Right ventricle myocardium inferior (tissue), 1 donor: ENCODE measurements at places on chromosomes 2 and 18.

DNA sequence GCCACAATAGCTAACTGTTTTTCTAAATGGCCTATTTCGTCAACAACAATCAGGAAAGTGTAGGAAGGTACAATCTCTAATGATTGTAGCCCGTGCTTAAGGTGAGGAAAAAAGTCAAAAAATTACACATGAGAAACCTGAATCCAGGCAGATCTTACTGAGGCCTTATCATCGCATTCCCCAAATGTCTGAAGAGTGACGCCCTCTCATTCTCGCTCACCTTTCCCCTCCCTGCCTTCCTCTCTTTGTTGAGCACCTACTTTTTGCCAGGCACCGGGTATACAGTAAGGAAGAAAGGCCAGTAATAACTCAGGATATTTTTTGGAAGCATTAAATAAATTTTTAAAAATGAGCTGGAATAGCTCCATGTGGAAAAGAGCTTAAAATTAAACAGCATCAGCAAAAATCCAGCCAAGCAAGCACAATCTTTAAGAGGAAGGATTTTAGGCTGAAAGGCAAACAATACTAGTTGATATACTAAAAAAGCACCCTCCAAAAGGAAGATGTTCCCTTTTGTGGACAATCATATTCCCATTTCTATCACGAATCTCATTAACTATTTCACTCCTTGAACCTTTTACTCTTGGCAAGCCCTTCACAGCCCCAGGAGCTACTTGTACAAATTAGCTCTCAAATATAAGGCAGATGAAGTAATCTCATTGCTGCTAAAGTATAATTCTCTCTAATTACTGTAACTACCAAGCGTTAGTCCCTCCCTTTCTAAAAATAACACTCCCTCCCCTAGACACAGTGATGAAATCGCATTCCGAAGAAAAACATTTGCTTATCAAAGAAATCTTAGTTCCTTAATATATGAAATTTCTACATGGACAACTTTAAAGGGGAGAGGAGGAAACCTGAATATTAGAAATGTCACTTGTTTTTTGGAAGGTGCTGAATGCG lies 40.0 kb downstream of the STAT1 start:
- DNase-seq: no peak

DNA sequence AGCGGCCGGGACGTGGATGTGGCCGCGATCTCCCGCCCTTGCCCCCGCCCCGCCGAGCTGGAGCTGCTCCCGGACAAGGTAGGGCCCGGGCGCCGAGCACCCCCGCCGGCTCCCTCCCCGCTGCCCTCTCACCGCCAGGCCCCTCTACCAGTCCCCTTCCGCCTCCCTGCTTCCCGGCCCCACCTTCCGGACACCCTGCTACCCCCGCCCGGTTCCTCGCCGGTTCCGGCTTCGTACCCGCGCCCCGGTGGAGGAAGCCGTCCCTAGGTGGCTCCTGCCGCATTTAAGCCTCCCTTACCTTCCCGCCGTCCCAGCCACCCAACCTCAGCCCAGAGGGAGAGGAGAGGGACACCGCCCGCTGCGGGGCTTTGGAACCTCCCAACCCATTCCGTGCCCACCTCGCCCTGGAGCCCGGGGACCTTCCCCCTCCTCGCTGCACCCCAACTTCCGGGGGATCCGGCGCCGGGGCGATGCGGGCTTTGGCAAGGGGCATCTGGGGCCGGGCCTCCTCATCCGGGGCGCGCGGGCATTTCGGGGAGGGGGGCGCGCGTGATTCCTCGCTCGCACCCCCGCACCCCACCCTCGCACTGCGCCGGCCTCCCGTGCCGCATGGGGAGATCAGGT lies 475 bp downstream of the B3GNT2 start:
- peak; percentile 83 for DNase-seq

DNA sequence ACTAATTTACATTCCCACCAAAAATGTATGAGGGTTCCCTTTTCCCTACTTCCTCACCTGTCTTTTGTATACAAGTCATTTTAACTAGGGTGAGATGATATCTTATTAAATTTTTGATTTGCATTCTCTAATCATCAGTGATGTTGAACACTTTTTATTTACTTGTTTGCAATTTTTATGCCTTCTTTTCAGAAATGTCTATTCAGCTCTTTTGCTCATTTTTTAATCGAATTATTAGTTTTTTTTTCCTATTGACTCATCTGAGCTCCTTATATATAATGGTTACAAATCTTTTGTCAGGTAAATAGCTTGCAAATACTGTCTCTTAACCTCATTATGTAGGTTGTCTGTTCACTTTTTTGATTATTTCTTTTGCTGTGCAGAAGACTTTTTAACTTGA lies 269.4 kb downstream of the CDH19 start:
- DNase-seq: no peak

DNA sequence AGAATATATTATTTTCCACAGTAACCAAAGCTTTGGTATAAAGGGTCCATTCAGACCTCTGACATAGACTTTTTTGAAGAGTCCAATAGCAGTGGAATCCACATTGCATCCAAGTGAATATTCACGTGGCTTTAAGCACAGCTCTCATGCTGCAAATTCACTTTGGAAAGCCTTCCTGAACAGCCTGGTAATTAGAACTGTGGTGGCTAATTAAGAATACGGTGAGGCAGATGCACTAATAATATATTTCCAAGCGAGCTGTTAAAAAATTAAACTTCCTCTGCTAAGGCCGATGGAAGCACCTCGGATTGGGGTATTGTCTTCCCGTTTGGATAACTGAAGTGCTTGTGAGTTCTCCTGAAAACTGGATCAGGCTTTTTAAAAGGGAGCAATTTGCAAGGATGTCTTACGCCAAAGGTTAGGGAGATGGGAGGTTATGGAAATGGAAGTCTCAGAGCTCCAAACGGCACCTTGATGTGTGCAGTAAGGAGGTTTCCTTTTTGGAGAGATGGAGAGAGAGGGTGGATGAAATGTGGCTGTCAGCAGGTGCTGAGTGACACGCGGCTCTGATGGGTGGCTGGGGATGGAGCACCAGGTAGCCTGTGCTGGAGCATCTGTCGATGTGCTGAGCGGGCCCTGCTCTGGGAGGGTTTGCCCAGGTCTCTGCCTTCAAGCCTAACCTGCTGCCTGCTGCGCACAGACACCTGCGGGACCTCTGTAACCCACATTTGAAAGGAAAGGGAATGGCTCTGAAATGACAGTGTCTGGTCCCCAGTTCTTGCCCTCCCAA lies 37.5 kb downstream of the CABLES1 start:
- no peak for DNase-seq

GRCh38 chr18:61833387-61833786 lies 59.4 kb downstream of the RNF152 start:
- no peak for DNase-seq

- DNase-seq: no peak
Observed at GRCh38 chr2:23628926-23629771, 244.2 kb downstream of the KLHL29 start.

GRCh38 chr2:121561617-121562268 lies 31.1 kb downstream of the RNU4ATAC start:
- DNase-seq: no peak

DNA sequence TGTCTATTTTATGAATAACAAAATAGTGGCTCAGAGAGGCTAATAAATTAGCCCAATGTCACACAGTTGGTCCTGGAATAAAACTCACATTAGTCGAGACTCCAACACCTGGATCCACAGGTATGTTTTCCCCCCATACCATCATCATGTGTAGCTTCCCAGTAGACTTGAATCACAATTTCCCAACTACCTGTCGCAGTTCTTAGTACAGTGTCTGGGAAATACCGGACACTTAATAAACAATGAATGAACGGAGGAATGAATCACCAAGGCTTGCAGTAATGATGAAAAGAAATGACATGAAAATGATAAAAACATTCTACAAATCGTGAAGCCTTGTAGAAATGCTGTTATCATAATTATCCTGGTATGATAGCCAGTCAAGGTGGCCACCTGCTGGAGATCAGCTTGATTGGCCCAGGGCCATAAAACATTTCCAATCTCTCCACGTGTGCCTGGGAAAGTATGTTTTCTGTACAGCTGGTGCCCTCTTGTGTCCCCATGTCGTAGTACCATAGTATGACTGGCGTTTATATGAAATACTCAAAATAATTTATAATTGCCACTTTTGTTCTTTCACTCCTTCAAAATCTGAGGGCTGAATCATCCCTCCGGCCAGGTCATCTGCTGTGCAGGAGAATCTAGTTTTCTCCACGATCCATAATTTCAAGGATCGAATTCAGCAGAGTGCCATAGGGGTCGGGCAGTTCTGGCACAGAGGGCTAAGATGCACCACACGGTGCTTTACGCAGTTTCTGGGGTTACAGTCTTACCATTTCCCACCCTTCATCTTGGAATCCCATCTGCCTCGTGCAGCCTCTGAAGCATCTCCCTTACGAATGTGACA lies 95.4 kb downstream of the LAMA1 start:
- no peak for DNase-seq

DNA sequence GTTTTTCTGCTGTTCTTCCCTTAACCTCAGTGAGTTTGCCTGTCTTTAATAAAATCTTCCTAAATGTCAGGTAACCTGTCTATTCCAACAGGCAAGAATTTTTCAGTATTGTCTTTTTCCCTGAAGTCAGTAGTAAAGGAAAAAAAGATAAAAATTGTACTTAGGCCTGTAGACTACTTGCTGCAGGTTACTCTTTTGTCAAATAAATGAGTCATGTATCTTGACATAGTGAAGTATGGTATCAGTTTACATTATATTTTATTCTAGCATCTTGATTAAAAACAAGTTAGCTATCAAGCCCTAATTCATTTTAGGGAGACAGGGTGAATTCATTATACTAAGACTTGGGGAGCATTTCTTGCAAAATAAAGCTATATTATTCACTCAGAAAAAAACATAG lies 59.8 kb downstream of the ITGA4 start:
- no peak for DNase-seq

GRCh38 chr2:71614976-71615766 lies 161.8 kb downstream of the DYSF start:
- peak; percentile 94 for DNase-seq

DNA sequence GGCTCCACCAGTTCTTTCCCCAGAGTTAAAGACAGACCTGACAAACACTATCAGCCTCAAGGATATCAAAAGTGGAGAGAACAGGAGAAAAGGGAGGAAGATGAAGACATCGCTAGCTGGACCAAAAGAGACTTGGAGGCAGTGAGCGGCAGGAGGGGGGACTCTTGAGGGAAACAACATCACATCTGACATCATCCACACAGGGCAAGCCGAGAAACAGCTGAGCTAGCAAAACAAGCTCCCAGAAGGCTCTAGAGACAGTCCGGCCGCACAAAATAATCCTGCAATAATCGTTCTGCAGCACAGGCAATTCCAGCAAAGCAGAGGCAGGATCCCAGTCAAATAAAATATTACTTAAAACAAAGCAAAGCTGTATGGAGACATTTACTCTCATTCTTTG lies 239.8 kb downstream of the EN1 start:
- DNase-seq: no peak

GRCh38 chr2:40827392-40827791 lies 375.5 kb upstream of the SLC8A1 start:
- DNase-seq: no peak

DNA sequence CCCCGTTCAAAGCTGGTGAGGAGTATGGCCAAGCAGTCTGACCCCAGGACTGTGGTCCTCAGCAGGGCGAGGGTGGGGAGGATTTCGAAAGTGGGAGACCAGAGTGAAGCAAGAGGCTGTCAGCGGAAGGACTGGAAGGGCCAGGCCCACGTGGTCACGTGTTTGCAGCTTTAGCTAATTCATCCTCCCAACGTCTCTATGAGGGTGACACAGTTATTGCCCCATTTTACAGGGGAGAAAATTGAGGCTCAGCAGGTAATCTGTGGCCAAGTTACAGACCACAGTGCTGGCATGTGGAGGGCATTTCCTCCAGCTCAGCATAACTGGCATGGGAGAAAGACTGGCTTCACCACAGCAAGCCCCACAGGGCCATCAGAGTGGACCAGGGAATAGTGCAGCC lies 45.4 kb upstream of the LTBP1 start:
- no peak for DNase-seq

GRCh38 chr2:48874282-48874681 lies 118.8 kb upstream of the LHCGR start:
- DNase-seq: no peak

DNA sequence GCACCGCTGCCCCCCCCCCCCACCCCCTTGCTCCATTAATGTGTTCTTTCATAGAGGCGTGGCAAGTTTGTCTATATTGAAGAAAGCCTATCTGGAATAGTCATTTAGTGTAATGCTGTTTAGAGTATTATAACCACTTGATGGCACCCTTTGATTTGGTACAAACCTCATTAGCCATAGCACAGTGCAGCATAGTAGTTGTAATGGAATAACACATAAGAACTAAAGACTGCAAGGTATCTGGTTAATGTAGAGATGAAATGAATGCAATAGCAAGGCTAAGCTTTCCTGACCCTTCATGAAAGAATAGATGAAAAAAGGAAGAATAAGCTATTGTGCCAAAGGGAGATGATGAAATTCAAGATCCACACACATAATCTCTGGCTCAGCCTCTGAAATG lies 81.9 kb downstream of the EHBP1 start:
- DNase-seq: no peak

GRCh38 chr18:55779691-55780585 lies 191.9 kb upstream of the TCF4 start:
- peak; percentile 71 for DNase-seq

DNA sequence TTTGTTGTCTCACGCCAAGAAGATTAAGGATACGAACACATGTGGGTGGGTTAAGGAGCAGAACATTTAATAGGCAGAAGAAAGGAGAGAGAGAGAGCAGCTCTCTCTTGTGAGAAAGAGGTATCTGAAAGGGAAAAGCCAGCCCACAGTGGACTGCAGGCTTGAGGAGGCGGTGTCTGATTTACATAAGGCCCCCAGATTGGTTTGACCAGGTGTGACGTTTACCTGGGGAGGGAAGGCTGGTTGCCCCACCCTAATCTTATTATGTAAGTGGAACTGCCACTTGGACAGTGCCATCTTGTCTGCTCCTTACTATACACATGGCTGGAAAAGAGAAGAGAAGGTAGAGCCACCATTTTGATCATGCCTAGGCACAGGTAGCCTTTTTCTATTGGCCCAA lies 189.2 kb downstream of the NCK2 start:
- no peak for DNase-seq

DNA sequence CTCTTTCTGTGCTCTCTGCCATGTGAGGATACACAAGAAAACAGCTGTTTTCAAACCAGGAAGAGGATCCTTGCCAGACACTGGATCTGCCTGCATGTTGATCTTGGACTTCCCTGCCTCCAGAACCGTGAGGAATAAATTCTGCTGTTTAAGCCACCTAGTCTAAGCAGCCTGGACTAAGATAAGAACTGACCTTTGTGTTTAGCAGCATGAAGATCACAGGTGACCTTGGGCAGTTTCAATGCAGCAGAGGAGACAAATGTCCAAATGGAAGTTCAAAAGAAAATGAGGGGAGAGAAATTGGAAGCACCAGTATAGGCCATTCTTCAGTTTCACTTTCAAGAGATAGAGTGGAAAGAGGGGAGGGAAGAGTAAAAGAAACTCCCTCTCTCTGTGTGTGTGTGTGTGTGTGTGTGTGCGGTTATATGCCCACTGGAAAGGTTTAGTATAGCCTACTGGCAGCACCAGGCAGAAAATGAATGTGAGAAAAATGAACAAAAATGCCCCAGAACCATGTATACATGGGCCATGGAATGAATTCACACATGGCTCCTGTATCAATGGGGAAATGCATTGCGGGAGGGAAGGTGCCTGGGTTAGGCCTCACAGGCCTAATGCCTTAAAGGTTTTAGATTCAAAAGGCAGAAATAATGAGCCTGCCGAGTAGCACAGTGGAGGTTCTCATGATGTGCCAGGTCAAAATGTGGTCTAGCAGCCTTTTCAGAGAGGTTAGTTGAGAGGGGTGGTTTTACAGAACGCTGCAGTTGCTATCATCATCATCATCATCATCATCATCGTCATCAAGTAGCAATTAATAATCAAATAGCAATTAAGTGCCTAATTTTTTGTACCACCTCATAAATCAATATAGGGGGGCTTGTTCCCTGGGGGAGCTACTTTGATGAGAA lies 1.1 kb upstream of the CERS6 start:
- no peak for DNase-seq

GRCh38 chr2:1995987-1996386 lies 251.7 kb upstream of the PXDN start:
- DNase-seq: no peak
